ENCODE measurements at places on chromosomes 12 and 14. TPM values are rescaled to one million over a fixed set of nuclear protein-coding genes. Genes with fewer than 3 reads are reported as not detected.

GRCh38 chr12:40692765-40693206 lies 547 bp downstream of the CNTN1 start:
- H3K4me1 ChIP-seq = no peaks in the 10 kb centered on the region
- H3K36me3 ChIP-seq = no peaks in the 10 kb centered on the region
- peaks cover 15% of the 10 kb centered on the region for H3K27me3 ChIP-seq
- no peak overlapping the region for H3K27ac ChIP-seq

GRCh38 chr12:17016116-17016864 lies 410.3 kb upstream of the LMO3 start:
- H3K4me1 ChIP-seq = no peaks in the 10 kb centered on the region
- DNase-seq = no peak
- no peak overlapping the region for H3K4me3 ChIP-seq
- no peaks in the 10 kb centered on the region for H3K27me3 ChIP-seq
- H3K36me3 ChIP-seq = no peaks in the 10 kb centered on the region
- no peak overlapping the region for H3K27ac ChIP-seq

DNA sequence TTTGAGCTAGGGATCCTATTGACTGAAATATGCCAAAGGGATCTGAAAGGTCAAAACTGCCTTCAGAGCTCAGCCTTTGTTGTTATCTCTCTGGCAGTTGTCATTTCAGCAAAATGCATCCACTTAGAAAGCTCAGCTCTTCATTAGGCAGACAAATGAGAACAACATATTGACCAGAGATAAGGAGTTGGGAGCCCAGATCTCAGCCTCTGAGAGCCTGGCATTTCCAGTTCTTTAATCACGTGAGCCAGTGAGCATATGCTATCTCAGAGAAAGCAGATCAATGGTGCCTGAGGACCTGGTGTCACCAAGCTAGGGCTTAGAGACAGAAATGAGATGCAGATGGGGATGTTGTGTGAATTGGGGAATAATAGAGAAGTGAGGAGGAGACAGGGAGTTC lies 101.1 kb downstream of the DAD1 start:
- DNase-seq = no peak
- no peak overlapping the region for H3K4me3 ChIP-seq
- H3K4me1 ChIP-seq = no peaks in the 10 kb centered on the region

DNA sequence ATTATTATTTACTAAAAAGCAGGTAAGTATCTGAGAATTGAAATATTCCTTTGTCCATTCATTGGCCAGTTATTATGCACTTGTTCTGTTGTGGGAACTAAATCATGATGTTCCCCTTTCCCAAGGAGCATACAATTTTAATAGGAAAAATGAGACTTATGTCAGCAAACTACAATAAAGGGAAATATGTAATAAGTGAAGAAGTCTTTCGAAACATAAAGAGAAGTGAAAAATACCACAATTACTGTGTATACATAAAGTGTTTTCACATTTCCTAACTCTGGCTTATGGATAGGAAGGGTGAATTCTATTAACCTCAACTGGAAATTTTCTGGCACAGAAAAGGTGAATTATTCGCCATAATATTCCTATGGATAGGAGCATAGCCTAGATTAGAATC lies 78.4 kb upstream of the DNM1L start:
- H3K36me3 ChIP-seq = peaks cover 4% of the 10 kb centered on the region
- H3K4me1 ChIP-seq = no peaks in the 10 kb centered on the region
- no peak overlapping the region for H3K27ac ChIP-seq
- H3K27me3 ChIP-seq = no peaks in the 10 kb centered on the region
- H3K4me3 ChIP-seq = no peak overlapping the region

- H3K4me1 ChIP-seq = peaks cover 9% of the 10 kb centered on the region
- H3K36me3 ChIP-seq = no peaks in the 10 kb centered on the region
- peak within 1 kb of the TSS; percentile 53 for H3K4me3 ChIP-seq
- DNase-seq = peak; percentile 85
- no peaks in the 10 kb centered on the region for H3K27me3 ChIP-seq
Measured at GRCh38 chr14:21098076-21098891, at the start of gene ZNF219. Gene ZNF219, minus strand, starts transcription at chr14:21098655. Its CDS starts 5,064 bp downstream, at chr14:21093591.

GRCh38 chr14:35539969-35540368 lies 6.0 kb downstream of the INSM2 start:
- H3K27ac ChIP-seq = no peak overlapping the region
- peaks cover 6% of the 10 kb centered on the region for H3K27me3 ChIP-seq
- H3K4me3 ChIP-seq = no peak overlapping the region
- H3K4me1 ChIP-seq = peaks cover 1% of the 10 kb centered on the region

- no peaks in the 10 kb centered on the region for H3K27me3 ChIP-seq
- H3K4me1 ChIP-seq = no peaks in the 10 kb centered on the region
- no peaks in the 10 kb centered on the region for H3K36me3 ChIP-seq
- peak; percentile 85 for DNase-seq
Measured at GRCh38 chr12:12927211-12928079, 24.5 kb downstream of the GPRC5D start.

DNA sequence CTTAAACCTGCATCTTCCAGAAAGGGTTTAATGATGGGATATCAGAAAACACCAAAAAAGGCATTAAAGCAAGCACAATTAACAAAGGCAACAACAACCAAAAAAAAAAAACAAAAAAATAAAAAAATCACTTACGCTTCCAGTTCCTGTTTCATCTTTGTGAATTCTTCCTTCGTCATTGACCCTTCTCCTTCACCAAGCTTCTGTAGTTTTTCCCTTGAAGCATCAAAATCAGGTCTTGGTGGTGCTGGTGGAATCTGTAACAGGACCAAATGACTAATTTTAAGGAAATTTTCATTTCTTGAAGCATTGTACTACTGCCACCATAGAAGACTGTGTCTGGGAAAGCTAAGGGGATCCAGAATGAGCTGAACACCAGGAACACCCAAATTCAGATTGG lies 24.5 kb downstream of the SNX6 start:
- H3K4me1 ChIP-seq = no peaks in the 10 kb centered on the region
- H3K4me3 ChIP-seq = no peak overlapping the region
- H3K27ac ChIP-seq = no peak overlapping the region
- H3K27me3 ChIP-seq = no peaks in the 10 kb centered on the region

DNA sequence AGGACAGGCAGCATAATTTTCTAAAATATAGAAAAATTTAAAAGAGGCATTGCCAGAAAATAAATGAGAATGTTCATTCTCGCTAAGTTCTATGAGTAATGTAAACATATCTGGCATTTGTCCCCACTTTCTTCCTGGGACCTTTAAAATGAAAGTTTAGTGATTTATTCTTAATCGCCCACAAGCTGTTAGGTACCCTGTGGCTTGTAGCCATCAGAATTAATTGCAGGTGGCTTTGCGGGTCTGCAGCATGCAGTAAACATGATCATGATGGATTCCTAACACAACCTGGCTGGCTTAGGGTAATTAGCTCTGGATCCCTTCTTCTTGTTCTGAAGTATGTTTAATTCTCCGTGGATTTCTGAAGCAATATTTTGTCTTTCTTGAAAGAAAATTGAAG lies 103.5 kb upstream of the FRMD6 start:
- no peaks in the 10 kb centered on the region for H3K4me1 ChIP-seq
- H3K27ac ChIP-seq = no peak overlapping the region
- H3K36me3 ChIP-seq = no peaks in the 10 kb centered on the region
- no peak overlapping the region for H3K4me3 ChIP-seq

- no peak for DNase-seq
- H3K36me3 ChIP-seq = no peaks in the 10 kb centered on the region
- H3K27me3 ChIP-seq = no peaks in the 10 kb centered on the region
- no peak overlapping the region for H3K4me3 ChIP-seq
Measured at GRCh38 chr12:49893753-49894750, 9.6 kb downstream of the FAIM2 start.

DNA sequence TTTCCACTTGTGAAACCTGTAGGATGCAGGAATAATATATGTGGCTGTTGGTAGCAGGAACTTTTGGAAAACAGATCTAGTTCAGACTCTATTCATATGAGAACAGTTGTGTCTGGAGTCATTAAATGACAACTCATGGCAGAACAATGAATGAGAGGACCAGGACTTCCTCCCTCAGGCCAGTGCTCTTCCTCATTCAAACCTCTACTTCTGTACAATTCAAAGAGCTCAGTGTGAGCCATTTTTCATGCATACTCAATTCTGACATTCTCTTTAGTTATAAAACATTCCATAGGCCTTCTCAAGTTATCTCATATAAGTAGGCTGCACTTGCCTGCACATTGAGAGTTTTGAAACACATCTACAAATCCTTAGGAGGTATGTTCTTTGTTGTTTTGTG lies 1526.6 kb upstream of the FLRT2 start:
- no peak for DNase-seq
- H3K4me3 ChIP-seq = no peak overlapping the region
- no peaks in the 10 kb centered on the region for H3K4me1 ChIP-seq
- no peak overlapping the region for H3K27ac ChIP-seq
- H3K27me3 ChIP-seq = no peaks in the 10 kb centered on the region

DNA sequence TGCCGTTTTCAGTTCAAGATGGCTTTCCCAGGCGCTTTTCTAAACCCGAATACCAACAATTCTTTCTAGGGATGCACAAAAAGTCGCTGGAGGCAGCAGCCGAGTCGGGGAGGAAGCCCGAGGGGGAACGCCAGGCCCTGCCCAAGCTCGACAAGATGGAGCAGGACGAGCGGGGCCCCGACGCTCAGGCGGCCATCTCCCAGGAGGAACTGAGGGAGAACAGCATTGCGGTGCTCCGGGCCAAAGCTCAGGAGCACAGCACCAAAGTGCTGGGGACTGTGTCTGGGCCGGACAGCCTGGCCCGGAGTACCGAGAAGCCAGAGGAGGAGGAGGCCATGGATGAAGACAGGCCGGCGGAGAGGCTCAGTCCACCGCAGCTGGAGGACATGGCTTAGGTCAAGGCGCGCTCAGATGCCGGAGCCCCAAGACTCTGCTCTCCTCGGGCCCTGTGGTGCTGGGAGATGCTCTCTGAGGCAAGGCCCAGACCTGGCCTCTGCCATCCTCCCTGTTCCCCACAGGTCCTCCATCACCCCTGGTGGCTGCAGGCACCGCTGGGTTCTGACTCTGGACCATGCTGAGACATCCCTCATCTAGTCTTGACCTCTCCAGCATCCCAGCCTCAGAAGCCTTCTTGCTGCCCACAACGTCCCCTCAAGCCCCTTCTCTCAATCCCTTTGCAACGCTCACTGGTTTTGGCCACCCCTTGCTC lies 21.4 kb downstream of the VSX2 start:
- no peak overlapping the region for H3K27ac ChIP-seq
- DNase-seq = no peak
- H3K4me1 ChIP-seq = no peaks in the 10 kb centered on the region
- H3K36me3 ChIP-seq = no peaks in the 10 kb centered on the region

DNA sequence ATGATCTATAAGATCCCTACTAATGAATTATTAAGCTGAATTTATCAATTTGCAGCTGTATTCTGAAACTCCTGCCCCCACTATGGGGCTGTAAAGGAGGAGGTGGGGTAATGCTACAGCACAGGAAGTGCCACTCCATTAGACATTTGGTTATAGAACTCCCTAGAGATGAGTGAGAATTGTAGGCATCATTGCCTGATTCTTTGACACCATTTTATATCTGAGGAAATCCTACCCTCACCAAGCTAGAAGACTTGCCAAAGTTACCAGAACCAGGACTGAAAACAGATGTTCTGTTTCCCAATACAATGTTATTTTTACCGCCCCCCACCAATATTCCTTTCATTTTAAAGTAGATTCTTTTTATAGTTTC lies 182.4 kb downstream of the EGLN3 start:
- H3K36me3 ChIP-seq = no peaks in the 10 kb centered on the region
- DNase-seq = no peak
- no peak overlapping the region for H3K27ac ChIP-seq
- H3K4me3 ChIP-seq = no peak overlapping the region

GRCh38 chr14:103871596-103872480 lies 24.5 kb upstream of the PPP1R13B start:
- DNase-seq = peak; percentile 92
- H3K27ac ChIP-seq = peak overlapping the region; percentile 34
- H3K27me3 ChIP-seq = no peaks in the 10 kb centered on the region
- peak overlapping the region; percentile 38 for H3K4me3 ChIP-seq

DNA sequence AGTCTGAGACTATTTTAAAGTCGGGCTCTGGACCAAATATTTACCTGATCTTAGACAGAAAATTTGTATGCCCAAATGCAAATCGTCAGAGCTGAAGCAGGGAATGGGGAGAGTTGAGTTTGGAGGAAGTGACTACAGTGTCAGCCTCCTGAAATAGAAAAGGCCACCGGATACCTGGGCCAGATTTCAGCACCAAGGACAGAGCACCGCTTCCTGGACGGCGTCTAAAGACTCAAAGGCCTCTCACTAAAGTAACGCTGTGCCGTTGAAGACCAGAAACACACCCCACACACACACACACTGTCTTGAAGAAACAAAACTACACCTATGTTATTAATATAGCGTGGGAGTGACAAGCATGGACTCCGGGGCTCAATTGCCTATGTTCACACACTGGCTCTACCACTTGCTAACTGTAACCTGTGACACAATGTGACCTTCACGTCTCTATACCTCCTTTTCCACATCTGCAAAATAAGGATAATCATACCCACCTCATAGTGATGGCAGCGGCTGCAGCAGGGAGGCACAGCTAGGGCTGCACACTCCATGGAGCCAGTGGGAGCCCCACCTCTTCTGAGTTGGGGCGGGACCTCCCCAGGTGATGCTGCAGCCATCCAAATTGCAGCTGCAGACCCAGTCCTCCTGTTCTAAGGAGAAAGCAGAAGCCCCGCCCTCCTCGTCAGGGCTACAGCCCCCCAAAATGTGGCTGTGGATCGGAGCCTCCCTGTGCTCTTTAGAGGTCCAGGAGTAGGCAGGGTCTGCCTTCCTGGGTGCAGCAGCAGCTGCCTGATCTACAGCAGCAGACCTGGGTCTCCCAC lies 35.6 kb downstream of the KRT76 start:
- no peak overlapping the region for H3K27ac ChIP-seq
- no peaks in the 10 kb centered on the region for H3K27me3 ChIP-seq
- H3K4me3 ChIP-seq = no peak overlapping the region
- peak; percentile 69 for DNase-seq
- no peaks in the 10 kb centered on the region for H3K36me3 ChIP-seq
- no peaks in the 10 kb centered on the region for H3K4me1 ChIP-seq

The MYL6 gene
- total RNA-seq = 1,641 TPM

The BHLHE41 gene
- total RNA-seq = 31.8 TPM

The RTL1 gene
- total RNA-seq = not detected

The SOAT2 gene
- total RNA-seq = 0.12 TPM

The VRK1 gene
- 13.0 TPM for total RNA-seq
